ENCODE measurements at places on chromosomes 2 and 18.

- DNase-seq = no peak
These were observed 418.3 kb upstream of the SPRED2 start for GRCh38 chr2:65850695-65851094.

DNA sequence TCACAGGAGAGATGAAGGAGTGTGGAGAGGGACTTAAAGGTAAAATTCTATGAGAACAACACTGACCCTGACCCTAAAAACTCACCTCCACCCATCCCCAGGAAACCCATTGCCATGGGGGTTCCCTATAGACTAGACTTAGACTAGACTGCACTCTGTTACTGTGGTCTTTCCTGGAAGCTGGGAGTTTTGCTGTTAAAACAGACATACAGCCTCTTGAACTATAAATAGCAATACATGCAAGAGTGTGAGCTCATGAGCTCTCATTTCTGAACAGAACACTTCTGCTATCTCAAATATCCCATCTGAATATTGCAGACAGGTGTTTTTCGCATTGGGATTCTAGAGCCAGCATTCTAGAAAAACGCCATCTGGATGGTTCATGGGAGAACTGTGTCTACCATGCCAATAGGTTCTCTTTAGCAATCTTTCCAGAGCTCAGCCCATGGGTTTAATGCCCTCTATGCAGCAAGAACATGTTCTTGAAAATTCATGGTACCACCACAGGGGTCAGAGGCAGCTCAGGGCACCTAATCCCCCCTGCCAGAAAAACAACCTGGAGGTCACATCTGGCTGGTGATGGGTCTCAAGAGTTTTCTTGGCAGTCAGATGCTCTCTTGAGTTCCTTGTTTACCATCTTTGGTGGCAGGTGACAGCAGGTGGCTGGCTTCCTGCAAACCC is 51.9 kb downstream of the SLC14A2 start:
- DNase-seq = no peak

- no peak for DNase-seq
These were observed 201.6 kb downstream of the TRIB2 start for GRCh38 chr2:12918138-12918834.

DNA sequence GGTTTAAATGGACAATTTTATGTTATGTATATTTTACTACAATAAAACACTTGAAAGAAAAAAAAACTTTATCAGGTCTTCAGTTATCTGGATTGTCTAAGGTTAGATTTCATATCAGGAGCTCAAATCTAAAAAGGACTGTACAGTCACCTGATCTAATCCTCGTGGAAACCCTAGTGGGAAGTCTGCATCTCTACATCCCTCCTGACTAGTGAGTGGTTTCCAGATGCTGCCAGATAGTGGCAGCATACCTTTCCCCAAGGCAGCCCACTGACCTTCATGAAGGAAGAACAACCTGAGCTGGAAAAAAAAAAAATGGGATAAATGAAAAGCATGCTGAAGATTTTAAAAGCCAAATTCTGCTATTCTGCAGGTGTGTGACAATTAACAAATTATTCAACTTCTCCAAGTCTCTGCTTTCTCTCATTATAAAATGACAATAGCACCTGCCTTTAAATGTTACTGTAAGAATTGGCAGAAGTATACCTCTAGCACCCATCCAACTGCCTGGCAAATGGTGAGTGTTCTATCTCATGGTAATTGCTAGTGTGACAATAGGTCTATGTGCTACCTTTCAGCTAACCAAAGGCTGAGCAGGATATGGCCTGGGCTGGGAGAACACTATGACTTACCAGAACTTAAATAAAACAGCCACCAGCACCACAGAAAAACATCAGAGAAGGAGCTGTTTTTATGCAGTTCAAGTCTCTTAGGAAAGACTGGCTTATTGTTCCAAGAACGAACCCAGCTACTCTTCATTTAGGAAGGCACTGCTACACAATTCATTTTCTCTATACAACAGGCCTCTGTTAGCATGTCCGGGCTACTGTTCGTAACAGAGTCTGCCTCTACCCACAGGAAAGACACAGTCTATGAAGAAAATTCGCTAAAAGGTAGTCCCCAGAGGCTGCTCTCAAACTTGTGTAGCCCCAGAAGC is 8.6 kb downstream of the CLASP1 start:
- no peak for DNase-seq

DNA sequence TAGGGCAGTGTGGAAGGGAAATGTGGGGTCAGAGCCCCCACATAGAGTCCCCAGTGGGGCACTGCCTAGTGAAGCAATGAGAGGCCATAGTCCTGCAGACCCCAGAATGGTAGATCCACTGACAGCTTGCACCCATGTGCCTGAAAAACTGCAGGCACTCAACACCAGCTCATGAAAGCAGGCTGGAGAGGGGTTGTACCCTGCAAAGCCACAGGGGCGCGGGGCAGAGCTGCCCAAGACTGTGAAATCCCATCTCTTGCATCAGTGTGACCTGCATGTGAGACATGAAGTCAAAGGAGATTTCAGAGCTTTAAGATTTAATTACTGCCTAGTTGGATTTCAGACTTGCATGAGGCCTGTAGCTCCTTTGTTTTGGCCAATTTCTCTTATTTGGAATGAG is 224.0 kb downstream of the TXNL1 start:
- no peak for DNase-seq

GRCh38 chr2:134634054-134634753 is 84.6 kb downstream of the TMEM163 start:
- peak; percentile 11 for DNase-seq

- no peak for DNase-seq
These were observed 21.6 kb downstream of the KLHL23 start for GRCh38 chr2:169755083-169755870.

- no peak for DNase-seq
These were observed 67.9 kb upstream of the PNPT1 start for GRCh38 chr2:55761526-55761925.

GRCh38 chr2:204061241-204061640 is 124.7 kb downstream of the ICOS start:
- DNase-seq = no peak

- no peak for DNase-seq
These were observed 14.1 kb upstream of the MEX3C start for GRCh38 chr18:51211552-51211951.

DNA sequence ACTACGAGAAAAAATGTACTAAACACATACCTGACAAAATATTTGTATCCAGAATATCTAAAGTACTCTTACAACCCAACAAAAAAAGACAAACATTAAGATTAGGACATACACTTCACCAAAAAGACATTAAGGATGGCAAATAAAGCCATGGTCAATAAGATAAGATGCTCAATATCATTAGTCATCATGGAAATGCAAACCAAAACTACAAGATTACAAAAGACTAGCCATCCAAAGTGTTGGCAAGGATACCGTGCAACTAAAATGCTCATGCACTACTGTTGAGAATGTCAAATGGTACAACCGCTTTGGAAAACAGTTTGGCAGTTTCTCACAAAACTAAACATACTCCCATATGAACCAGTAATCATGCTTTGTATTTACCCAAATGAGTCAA is 29.7 kb downstream of the MAP3K2 start:
- DNase-seq = no peak

DNA sequence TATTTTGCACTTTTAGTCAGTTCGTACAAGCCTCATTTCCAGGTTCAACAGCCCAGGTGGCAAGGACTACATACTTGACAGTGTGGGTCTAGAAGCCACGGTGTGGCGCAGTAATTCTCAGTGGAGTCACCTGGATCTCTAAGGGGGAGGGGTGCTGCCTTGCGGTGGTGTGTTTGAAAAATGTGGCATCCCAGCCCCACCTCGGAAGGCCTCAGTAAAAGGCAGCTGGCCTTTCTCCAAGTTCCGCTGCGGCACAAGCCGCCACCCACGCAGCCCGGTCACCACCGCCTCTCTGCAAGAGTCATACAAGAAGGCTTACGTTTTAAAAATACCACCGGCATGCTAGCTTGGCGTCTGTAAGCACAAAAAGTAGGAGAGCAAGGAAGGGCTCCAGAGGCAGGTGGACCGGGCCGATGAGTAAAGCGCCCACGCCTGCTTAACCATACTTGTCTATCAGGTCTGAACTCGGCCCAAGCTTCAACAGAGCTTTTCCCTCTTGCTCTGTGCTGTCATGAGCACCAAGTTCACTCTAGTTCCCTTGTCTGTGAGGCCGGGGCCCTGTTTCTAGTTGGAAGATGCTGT is 49.5 kb downstream of the SPRED2 start:
- peak; percentile 88 for DNase-seq

GRCh38 chr2:128473175-128474035 is 154.7 kb upstream of the HS6ST1 start:
- no peak for DNase-seq

DNA sequence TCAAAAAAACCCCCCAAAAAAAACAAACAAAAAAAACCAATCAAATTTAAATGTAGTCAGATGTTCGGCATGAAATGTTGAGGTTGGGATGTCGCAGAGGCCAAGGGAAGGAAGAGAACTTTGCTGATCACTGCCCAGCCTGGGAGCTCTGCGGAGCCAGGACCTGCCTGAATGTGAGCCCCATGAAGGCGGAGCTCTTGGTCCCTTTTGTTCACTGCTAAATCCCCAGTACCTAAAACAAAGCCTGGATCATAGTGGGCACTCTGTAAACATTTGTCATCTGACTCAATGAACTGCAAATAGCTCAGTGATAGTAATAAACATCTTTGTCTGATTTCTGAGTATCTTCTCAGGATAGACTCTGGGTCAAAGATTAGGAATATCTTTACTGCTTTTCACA is 64.0 kb downstream of the NGEF start:
- no peak for DNase-seq
